ENCODE measurements at places on chromosomes 2 and 18.

GRCh38 chr2:73561422-73561821 is 80.8 kb downstream of the NAT8 start:
- DNase-seq: no peak

- DNase-seq: no peak
Measured at GRCh38 chr2:104863146-104863467, 9.2 kb downstream of the POU3F3 start.

- DNase-seq: no peak
Measured at GRCh38 chr2:74232426-74232825, 34.0 kb downstream of the MTHFD2 start.

DNA sequence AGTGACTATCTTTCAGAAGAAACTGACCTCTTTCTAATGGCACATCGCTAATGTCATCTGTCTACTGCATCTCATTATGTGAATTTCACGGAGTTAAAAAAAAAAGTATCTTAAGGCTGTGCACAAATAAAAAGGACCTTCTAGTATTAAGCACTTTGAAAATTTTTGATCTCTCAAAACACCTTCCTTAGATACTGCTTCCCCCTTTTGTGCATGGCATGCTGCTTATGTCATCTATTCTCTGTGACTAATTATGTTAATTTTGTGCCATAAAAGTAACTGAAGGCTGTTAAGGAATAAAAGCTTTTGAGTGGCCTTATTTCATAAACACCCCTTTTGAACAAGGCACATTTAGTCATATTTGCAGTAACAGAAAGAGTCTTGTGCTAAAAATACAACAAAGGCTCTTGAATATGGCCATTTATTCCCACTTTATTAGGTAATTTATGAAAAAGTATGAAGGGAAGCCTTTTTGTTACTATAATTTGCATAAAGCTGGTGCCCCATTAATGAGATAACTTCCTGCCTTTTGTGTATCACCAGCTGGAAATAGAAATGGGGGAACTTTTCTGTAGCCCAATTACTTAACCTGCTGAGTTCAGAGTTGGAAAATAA is 1412.0 kb upstream of the ZEB2 start:
- DNase-seq: no peak

- DNase-seq: no peak
Measured at GRCh38 chr2:218871345-218872302, 9.0 kb upstream of the WNT10A start.

- DNase-seq: no peak
Measured at GRCh38 chr18:63271148-63271547, 48.4 kb downstream of the BCL2 start.

GRCh38 chr18:80088823-80089222 is 20.2 kb upstream of the ADNP2 start:
- no peak for DNase-seq

GRCh38 chr2:185279999-185280398 is 458.6 kb upstream of the FSIP2 start:
- no peak for DNase-seq

DNA sequence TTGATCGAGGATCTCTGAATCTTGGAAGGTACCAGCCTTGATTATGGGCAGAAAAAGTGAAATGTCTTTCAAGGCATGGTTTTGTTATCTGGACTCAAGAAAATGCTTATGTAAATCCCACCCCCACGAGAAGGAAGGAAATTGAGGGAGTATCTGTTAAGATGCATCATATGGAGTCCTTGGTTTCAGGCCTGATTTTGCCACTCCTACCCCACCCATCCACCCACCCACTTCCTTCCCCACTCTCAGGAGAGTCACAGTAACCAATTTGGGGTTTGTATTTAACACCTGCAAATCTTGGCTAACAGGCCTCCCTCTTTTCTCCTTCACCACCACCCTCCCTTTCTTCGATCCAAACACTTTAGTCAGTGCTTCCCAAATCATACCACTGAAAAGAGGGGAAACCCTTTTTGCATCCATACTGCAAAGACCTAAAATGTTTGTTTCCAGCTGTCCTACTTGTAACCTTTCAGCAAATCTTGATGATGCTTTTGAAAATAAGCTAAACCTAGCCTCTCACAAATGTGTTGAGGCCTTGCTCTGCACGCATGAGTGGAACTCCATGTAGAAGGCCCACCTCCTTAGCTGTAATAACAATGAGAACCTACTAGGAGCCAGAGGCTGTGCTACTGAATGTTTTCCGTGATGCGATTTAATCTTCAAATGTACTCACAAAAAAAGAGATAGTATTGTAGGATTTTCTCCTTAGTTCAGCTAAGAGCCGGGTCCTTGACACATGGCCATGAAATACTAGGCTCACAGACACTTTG is 34.8 kb downstream of the POU3F3 start:
- DNase-seq: no peak

DNA sequence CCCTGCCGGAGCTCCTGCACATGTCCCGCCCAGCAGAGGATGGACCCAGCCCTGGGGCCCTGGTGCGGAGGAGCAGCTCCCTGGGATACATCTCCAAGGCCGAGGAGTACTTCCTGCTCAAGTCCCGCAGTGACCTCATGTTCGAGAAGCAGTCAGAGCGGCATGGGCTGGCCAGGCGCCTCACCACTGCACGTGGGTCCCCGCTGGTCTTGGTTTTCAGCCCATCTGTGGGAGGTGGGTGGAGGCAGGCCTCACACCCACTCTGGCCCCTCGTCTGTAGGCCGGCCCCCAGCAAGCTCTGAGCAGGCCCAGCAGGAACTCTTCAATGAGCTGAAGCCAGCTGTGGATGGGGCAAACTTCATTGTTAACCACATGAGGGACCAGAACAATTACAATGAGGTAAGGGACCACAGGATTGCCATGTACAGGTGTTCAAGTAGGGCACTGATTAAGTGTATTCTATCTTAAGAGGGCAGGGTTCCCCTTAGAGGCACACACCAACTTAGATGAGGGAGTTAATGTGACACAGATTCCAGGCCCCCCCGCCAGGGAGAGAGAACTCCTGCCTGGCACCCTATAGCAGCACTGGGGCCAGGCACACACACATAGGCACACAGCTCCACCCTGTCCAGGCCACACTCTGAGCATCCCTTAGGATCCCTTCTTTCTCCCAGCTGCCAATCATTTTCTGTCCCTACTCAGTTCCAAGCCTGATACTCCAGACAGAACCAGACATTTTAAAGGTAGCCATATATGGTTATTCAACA is 5.4 kb upstream of the CHRNG start:
- DNase-seq: no peak

GRCh38 chr2:112811841-112812306 is 24.7 kb downstream of the IL1B start:
- DNase-seq: no peak

GRCh38 chr2:202762556-202762955 is 109.0 kb downstream of the ICA1L start:
- no peak for DNase-seq
